Stimulated activated CD8-positive, alpha-beta memory T cell treated with anti-CD3 and anti-CD28 coated beads, Interleukin-7, amount 100 ng/mL, for 48 hours (primary cell): ENCODE measurements at places on chromosomes 3 and 15.

GRCh38 chr15:81724536-81724935 is 321.3 kb downstream of the MEX3B start:
- no peak for DNase-seq

- no peak for DNase-seq
Observed at GRCh38 chr3:23863060-23863459, 53.7 kb downstream of the NKIRAS1 start.

GRCh38 chr15:42210696-42211095 is 2.6 kb upstream of the VPS39 start:
- no peak for DNase-seq

GRCh38 chr15:90099868-90100831 is 2.1 kb downstream of the IDH2 start:
- no peak for DNase-seq

- DNase-seq = no peak
Observed at GRCh38 chr3:190581041-190581541, 67.2 kb downstream of the IL1RAP start.
